ENCODE measurements at places on chromosomes 5 and 9. TPM values are rescaled to one million over a fixed set of nuclear protein-coding genes. Genes with fewer than 3 reads are reported as not detected.

Gene MEIKIN
- not detected for total RNA-seq

Gene NLN
- 35.7 TPM for total RNA-seq

Gene NR2F1
- total RNA-seq, result 24.9 TPM

Gene SHROOM1
- total RNA-seq, result 4.2 TPM

Gene DIRAS2
- not detected for total RNA-seq

Gene ENHO
- total RNA-seq, result not detected

Gene ZNF879
- 5.6 TPM for total RNA-seq

Gene SLCO4C1
- total RNA-seq, result not detected

Gene C9orf50
- total RNA-seq, result 0.09 TPM

Gene GFI1B
- not detected for total RNA-seq

Gene INSL6
- total RNA-seq, result not detected

Gene TMEM171
- total RNA-seq, result 7.0 TPM

Gene CACFD1
- total RNA-seq, result 7.7 TPM

Gene S1PR3
- total RNA-seq, result 72.5 TPM

Gene ZNF454
- total RNA-seq, result 1.2 TPM

Gene CDKN2AIPNL
- 46.6 TPM for total RNA-seq

Gene TSSK1B
- total RNA-seq, result 0.09 TPM

Gene IL3
- not detected for total RNA-seq

Gene SEMA5A
- total RNA-seq, result 12.7 TPM

Gene C9orf78
- total RNA-seq, result 40.7 TPM

Gene CNOT6
- total RNA-seq, result 15.8 TPM

Gene PFN3
- not detected for total RNA-seq

Gene NUDT12
- total RNA-seq, result 4.2 TPM

Gene ORM2
- not detected for total RNA-seq

Gene MEGF10
- 0.36 TPM for total RNA-seq

Gene GTF2H2
- 9.2 TPM for total RNA-seq

Gene TRPM3
- total RNA-seq, result 1.1 TPM

Gene GTF3C4
- total RNA-seq, result 15.0 TPM

Gene PHPT1
- 189 TPM for total RNA-seq

Gene RANBP3L
- total RNA-seq, result not detected

Gene NPR3
- total RNA-seq, result 0.27 TPM

Gene HTR1A
- total RNA-seq, result not detected

Gene CYLC2
- total RNA-seq, result not detected

Gene DNM1
- total RNA-seq, result 2.9 TPM

Gene RETREG1
- 0.28 TPM for total RNA-seq

Gene SLCO6A1
- total RNA-seq, result not detected

Gene ASPN
- total RNA-seq, result not detected

Gene TRIM7
- total RNA-seq, result 12.8 TPM

Gene RASEF
- 0.09 TPM for total RNA-seq

Gene MVB12B
- total RNA-seq, result 1.7 TPM

Gene SHC3
- 7.6 TPM for total RNA-seq

All from endothelial cell of coronary artery (primary cell).